ENCODE measurements at places on chromosomes 2 and 18.

DNA sequence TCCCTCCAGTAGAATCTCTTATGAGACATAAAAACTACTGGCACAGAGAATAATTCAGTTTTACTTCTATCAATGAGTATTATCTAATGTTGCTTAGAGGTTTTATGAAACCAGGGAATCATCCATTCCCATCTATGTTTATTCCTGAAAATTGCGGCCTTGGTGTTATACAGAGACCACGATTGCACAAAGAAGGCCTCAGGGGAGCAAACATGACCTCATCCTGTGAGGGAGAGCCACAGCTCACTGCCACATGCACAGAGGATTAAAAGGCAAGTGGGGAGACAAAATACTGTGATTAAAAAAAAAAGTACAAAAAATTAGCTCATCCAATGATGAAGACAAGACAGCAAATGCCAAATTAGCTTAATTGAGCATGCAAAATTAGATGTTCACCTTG, 111.8 kb upstream of the SLC35G4 start:
- DNase-seq: no peak

DNA sequence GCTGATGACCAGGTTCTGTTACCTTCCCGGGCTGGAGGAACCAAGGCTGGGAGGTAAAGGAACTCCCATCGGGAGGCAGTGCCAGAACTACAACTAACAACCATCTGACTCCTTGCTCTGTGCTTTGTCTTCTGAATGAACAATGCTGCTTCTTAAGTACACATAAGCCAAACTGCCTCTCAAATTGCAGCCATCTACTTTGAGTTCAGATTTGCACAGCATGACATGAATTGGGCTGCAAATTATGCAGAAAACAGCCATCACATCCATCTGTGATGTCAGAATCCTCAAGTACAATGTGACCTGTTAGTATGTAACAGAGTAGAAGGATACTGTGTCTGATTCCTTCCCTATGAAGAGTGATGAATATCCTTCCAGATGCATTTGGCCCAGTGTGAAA, 290.6 kb downstream of the ZNF521 start:
- no peak for DNase-seq

DNA sequence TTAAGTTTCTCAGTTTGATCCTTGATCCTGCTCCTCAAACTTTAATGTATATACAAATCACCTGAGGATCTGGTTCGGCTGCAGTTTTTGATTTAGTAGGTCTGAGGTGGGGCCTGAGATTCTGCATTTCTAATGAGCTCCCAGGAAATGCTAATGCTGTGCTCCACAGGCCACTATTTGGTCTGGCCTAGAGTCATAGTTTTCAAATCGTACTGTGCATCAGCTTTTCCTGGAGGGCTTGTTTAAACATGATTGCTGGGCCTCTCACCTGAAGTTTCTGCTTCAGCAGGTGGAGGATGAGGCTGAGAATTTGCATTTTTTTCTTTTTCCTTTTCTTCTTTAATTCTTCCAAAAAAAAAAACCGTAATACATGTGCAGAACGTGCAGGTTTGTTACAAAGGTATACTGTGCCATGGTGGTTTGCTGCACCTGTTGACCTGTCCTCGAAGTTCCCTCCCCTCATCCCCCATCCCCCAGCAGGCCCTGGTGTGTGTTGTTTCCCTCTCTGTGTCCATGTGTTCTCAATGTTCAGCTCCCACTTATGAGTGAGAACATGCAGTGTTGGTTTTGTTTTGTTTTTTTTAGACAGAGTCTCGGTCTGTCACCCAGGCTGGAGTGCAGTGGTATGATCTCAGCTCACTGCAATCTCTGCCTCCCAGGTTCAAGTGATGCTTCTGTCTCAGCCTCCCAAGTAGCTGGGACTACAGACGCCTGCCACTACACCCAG, 42.2 kb upstream of the CD28 start:
- no peak for DNase-seq

DNA sequence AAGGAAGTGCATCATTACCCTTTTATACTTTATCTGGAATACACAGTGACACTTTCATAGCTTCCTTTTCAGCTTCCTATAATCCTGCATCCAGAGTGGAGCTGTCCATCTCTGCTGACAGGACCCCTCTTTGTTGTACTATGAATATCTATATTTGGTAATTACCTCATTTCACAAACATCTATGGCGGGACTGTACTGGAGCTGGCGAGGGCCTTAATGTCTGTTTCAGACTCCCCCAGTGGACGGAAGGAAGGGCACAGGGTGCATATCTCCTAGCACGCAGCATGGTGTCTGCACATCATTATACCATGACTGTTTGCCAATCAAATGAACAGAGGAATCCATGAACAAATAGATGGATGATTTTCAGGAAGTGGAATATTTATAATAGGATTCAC, 142.3 kb downstream of the SOX11 start:
- no peak for DNase-seq

- DNase-seq: no peak
These were observed 27.1 kb upstream of the TFPI start for GRCh38 chr2:187581125-187581896.

DNA sequence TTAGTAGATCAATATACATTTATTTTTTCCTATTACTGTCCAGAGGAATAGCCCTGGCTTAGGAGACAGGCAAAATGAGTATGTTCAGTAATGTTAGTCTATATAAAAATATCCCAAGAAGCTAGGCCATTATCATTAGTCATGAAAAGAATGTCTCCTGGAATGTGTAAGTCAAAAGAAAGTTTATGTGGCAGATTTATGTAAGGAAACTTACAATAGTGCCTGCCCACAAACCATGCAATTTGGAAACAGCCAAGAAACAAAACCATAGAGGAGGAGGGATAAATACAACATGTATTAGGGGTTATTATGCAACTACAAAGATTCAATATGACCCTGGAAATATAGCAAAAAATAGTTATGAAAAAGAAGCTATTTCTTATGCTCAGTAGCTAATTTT, 96.3 kb downstream of the NOL4 start:
- no peak for DNase-seq

GRCh38 chr2:71851094-71851750, 296.4 kb downstream of the CYP26B1 start:
- DNase-seq: no peak

DNA sequence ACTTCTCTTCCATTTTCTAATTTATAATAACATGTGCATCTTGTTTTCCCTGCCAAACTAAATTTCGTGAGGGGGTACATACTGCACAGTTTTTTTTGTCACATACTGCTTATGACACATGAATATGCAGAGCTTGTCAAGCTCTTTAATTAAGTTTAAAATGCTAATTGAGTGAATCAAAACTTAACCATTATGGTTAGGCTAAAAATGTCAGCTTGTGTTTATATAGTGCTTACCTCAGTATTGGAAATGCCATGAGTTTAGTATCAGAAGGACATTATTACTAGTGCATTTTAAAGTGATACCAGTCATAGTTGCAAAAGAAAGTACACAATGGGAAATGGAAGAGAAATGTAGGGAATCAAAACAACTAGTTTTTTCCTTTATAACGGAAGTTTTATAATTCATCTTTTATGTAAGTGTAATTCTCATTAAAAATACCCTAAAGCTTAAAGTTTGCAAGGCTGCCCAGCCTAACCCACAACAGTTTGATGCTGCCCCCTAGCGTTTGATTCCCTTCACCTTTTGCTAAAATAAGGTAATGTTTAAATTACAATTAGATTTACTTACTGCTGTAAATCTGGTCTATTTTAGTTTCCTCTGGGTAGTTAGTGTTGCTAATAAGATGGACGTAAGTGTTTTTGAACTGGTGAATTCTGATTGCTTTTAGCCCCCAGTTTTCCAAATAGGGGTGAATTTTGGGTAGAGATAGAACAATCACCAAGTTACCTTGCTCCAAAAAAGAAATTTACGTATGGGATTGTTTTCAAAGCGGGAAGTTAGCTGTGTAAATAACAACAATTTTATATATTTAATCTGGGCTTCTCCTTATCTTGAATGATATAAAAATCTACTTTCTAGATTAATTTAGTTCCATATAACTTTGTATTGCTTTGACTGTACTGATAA, 3.2 kb downstream of the SLC39A10 start:
- peak; percentile 65 for DNase-seq

DNA sequence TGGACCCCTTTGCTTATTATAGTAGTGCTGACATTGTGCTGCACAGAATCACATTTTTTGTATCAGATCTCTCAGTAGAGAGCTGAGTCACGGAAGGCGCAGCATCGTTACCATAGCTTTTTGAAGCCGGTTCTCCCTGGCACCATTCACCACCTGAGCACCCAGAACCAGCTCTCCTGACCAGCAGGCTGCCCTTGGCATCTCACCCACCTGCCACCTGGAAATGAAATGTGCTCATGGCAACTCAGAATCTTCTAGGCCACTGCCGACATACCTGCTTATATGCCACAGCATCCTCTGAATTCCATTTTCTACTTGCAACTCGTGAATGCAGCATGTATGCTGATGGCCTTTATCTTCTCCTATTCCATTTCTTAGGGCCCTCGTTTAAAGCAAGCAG, 62.7 kb downstream of the COA5 start:
- no peak for DNase-seq

All from T-helper 1 cell (primary cell).